Endothelial cell of umbilical vein (primary cell): ENCODE measurements at places on chromosomes 12 and 14.

- peak; percentile 5 for DNase-seq
These were observed 5.5 kb upstream of the KRT84 start for GRCh38 chr12:52390739-52391617.

DNA sequence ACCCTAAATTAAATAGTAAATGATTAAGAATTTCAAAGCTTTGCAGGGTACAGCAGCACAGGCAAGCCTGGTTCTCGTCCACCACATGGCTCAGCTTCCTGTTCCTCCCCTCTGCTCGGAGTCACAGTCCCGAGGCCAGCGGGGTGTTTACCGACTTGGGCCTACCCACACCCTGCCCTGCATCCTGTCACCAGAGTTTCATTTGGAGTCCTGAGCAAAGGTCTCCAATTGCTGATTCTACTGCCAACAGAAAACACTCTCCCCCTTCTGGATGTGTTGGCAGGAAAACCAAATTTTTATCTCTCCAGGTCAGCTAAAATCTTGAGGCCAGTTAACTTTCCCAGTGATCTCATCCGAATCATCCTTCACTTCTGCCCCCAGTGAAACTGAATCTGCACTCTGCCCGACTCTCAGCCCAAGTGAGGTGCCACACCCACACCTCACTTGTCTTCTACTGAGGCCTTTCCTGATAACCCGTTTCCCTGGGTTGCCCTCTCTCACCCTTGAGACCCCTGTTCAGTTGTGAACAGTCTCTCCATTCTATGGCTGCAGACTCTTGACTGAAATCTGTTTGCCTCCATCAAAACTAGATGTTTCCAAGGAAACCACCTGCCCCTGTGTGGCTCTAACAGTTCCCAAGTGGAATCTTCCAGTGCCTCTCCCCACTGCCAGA, 71.2 kb downstream of the VCPKMT start:
- peak; percentile 69 for DNase-seq

DNA sequence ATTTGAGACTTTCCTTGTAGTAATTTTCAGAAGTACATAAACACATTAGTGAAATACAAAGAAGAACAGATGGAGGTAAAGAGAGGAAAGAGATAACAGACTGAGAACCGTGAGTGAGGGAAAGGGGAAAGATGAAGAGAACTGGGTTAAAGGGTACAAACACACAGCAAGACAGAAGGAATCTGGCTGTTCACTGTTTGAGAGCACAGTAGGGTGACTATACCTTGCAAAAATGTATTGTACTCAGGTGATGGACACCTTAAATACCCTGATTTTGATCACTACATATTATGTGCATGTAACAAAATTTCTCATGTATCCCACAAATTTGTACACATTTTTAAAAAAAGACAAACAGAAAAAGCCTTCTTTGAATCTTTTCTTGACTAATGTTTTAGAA, 2.7 kb upstream of the TRHDE start:
- DNase-seq: no peak

DNA sequence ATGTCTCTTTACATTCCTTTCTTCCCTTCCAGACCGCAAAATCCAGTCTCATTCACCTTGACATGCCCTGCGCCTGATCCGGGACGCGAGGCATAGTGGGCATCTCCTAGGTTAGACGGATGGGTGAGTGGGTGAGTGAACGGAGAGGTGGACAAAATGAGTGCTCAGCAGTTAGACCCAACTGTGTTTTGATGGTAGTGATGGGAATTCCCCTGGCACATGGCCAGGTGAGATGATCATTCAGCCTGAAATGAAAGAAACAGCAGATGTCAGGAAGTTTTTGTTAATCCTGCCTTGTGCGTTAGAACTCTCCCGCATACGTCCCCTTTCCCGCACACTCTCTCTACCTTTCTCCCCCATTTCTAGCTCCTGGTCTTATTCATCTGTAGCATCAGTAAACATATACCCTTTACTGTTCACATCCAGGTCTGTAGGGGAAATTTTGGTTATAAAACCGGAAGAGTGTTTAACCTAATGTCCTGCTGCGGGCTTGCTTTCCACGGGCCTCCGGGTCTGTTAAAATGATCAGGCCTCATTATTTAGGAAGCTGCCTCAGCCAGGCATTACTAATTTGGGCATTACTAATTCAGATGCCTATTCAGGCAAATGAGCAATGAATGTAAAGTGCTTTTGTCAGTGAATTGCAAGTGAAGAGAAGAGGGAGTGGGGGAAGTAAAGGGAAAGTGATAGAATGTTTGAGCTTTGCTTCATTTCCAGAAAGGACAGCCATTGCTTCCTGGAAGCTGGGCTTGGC, 172.8 kb downstream of the ETV6 start:
- DNase-seq: peak; percentile 84

- DNase-seq: no peak
These were observed 102.1 kb downstream of the ERGIC2 start for GRCh38 chr12:29278673-29279420.

DNA sequence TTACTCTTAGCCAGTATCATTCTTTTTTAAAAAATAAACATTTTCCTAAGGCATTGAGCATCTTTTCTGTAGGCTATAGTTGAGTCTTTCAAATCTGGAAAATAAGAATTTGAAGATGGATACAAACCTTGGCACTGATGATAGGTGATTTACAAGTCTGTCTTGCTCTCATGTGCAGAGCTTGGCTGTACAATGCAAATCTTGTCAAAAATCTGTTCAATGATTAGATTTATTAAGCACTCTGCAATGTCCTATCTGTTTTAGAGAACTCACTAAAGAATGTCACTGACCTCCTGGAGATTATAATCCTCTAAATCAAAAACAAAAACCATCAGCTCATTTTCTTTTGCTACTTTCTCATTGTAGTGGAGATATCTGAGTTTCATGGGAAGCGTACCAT, 42.8 kb upstream of the AMIGO2 start:
- DNase-seq: no peak

DNA sequence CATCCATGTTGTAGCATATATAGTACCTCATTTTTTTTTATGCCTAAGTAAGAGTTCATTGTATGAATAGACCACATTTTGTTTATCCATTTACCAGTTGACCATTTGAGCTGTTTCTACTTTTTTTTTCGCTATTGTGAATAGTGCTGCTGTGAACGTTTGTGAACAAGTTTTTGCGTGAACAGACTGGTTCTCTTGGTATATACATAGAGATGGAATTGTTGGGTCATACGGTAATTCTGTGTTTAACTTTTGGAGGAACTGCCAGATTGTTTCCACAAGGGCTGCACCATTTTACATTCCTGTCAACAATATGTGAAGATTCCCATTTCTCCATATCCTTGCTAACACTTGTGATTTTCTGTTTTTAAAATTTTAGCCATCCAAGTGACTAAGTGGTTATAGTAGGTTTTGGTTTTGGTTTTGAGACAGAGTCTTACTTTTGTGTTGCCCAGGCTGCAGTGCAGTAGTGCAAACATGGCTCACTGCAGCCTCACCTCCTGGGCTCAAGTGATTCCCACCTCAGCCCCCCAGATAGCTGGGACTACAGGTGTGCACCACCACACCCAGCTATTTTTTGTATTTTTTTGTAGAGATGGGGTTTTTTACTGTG, 68.3 kb upstream of the AMN start:
- DNase-seq: no peak

- no peak for DNase-seq
These were observed 35.7 kb downstream of the RAD9B start for GRCh38 chr12:110537605-110538409.

- DNase-seq: no peak
These were observed 57.2 kb downstream of the ESRRB start for GRCh38 chr14:76432827-76433752.

GRCh38 chr12:101430456-101430855, 22.9 kb upstream of the ARL1 start:
- DNase-seq: no peak

GRCh38 chr14:95387826-95388445, 68.2 kb upstream of the CLMN start:
- no peak for DNase-seq

DNA sequence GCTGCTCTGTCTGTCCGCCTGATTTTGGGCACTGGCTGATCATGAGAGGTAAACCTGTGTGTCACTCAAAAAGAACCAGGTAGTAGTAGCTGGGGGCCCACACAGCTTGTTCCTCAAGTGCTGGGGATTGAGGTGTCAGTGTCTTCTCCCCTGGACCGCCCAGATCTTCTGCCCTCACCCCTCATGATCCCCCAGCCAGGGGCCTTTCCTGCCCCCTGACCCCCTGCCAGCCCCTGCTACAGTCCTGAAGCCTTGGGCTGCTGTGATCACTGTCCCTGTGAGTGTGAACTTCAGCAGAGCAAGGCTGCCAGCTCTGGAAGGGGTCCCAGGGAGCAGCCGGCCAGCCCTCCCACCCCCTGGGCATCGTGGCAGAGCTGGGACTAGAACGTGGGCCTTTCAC, 11.4 kb downstream of the WSCD2 start:
- DNase-seq: no peak

GRCh38 chr12:71499834-71500233, 60.2 kb downstream of the LGR5 start:
- no peak for DNase-seq

DNA sequence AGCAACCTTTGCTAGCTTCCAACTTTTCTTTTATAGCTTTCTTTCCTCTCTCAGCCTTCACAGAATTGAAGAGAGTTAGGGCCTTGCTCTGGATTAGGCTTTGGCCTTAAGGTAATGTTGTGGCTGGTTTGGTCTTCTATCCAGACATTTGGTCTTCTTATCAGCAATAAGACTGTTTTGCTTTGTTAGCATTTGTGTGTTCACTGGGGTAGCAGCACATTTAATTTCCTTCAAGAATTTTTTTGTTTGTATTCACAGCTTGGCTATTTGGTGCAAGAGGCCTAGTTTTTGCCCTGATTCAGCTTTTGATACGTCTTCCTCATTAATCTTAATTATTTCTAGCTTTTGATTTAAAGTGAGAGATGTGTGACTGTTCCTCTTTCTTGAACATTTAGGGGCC, 130.8 kb downstream of the RAD51B start:
- DNase-seq: no peak

GRCh38 chr12:96424601-96425000, 24.4 kb upstream of the CDK17 start:
- DNase-seq: no peak

GRCh38 chr14:93991212-93991611, 5.9 kb upstream of the CCDC197 start:
- DNase-seq: no peak

DNA sequence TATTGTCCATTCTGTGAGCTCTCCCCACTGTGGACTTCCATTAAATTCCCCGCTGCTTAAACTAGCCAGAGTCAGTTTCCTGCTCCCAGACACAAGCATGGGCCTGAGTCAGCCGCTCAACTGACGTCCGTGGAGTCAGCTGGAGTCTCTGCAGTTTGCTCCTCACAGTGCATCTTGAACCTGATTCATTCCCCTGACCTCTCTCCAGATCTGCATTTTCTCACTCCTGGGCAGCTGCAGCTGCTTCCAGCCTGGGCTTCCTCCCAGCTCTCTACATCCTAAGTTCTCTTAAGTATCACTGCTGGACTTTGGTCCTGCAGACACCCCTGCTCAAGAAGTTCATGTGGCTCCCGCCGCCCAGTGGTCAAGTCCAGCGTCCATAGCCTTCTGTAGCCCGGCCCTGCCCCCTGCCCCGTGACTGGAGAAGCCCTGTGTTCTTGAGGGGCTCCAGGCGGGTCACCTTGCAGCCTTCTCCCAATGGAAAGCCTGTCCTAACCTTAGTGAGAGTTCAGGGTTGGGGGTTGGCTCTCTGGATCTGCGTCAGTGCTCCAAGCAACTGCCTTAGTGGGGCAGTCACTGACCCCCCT, 20.0 kb downstream of the NFKBIA start:
- DNase-seq: peak; percentile 89

GRCh38 chr12:51036279-51036678, 10.1 kb upstream of the SLC11A2 start:
- no peak for DNase-seq

DNA sequence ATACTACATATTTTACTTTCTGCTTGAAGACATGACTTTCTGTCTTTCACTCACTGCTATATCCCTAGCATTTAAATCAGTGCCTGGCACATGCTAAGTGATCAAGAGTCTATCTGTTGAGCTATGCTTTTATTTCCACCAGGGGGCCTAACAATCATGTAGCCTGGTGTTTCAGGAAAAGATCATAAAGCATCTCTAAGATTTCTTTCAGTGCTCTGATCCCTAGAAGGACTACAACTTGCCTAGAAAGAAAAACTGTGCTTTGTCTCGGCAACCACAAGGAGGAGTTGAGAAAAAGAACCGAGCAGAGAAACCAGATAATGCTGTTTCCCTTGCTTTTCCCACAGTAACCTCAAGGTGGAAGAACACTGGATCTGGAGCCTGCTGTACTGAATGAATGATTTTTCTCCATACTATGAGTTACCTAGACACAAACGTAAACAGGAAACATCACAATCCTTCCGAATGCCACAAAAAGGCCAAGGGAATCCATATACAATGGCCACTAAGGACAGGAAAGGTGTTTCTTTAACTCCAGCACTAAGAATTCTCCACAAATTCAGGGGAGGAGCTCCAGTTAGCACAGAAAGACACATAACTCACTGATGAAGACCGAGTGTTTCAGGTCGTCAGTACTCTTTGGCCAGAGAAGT, 1.2 kb downstream of the CRY1 start:
- DNase-seq: peak; percentile 97

DNA sequence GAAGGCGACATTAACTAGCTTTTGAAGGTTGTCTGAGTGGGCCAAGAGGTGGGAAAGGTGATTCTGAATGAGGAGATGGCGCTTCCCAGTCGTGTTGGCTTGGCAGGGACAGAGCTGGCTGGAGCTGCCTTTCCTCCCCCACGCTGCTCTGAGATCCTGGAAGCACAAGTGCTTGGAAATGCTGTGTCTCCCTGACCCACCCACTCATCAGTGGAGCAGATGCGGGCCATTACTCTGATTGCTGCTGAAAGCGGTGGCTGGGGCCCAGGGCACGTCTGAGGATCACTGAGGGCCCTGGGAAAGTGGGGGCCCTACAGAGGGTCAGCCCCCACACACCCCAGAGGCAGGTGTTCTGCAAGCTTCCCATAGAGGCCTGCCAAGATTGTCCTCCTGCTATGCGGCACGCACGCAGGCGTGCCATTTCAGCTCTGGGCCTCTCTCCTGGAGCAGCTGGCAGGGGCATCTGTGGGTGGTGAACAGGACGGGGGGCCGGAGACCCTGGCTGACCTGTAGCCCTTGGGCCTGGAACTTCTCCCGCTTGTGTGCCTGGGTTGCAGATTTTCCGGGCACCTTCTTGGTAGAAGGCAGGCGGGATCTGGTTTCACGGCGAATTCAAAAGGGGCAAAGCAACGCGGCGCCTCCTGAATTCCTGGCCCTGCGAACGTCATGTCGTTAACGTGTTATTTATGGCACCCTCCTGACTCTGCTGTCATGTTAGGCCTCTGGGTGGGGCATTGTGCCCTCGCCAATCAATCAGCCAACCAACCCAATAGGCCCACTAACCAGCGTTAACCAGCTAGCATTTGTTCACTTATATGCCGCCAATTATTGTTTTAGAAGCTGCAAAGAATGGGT, 133.8 kb upstream of the TBX3 start:
- DNase-seq: no peak

DNA sequence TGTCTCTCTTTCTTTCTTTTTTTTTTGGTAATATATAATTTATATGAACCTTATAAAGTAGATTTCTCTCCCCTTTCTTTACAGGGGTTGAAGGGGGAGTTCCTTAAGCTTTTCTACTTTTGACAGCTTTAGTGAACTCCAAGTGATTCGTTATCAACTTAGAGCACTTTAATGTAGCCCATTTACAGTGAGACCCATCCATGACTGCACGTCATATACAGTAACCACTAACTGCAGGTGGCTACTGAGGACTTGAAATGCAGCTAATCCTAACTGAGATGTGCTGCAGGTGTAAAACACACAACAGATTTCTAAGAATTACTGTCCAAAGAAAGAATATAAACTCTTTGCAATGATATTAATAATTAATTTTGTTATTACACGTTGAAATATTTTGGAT, 582 bp downstream of the LRRIQ1 start:
- DNase-seq: no peak
